HEK293T (cell line): ENCODE measurements at places on chromosomes 7 and 10.
A peak's percentile ranks its signal among the peaks of the same experiment; 100 is the strongest.

DNA sequence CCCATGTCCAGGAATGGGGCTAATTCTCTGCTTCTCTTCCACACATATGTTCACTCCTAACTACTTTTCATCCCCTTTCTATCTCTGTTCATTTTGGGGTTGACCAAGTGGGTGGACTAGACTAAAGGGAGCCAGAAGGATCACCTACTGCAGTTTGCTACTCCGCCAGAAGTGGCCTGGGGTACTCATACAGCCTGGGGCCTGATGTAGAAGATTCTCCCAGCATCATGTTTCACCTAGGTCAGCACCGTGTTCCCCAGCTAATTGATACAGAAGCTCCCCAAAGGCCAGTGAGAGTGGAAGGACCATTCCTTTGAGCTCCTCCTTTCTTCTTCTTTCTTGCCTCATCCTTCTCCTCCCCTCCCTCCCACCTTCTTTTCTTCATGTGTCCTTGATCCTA is 19.6 kb upstream of the IFRD1 start:
- no peak for DNase-seq

DNA sequence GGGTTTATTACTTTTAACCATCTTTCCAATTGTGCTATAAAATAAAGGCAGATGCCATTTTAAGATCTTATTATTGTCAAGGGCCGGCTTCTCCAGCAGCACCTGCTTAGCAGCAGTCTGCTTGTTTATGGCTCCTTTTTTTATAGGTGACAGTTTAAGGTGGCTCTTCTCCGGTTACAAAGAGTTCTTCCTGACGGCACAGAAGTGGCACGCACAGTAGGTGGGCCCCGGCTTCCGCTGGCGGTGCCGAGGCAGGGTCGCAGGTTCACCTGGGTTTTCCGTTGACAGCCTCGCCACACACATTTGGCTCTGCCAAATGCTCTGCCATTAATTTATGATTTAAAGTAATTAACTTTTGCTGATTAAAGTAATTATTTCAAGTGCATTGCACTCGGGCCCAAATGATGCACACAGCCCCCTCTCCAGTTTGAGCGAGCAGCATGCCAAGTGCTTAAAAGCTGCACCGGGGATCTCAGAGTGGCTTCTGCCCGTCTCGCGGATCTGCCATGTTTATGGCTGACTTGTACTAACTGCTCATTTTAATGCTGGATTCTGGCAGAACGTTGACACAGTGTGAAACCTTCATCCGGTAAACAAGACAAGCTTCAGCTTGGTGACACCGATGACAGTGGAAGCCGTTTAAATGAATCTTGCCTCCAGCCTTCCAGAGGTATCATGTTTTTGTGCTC is 355.1 kb upstream of the MKI67 start:
- DNase-seq = no peak

DNA sequence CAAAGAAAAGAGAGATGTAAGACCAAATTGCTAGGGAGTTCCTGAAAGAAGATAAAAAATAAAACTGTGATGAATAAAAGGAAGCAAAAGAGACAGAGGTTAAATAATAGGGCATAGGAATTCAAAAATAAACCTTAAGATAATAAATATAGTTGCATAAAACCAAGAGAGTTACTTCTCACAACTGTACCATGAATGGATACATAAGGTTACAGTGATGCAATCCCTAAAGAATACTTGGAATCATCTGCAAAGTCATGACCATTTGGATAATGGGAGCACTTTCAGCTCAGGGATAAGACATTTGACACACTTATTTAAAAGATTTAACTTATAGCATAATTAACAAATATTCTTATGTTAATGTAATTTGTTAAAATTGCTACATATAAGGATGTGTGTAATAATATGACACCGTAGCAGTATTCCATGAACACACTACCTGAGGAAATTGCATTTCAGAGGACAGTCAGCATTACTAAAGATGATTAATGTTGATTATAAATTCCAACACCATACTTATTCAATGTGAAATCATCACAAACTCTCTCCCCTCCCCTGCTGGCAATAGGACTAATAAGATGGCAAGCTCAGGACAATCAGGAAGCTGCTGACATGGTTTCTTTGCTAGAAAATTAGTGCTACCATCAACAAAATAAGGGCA is 202.1 kb upstream of the AKR1E2 start:
- DNase-seq = no peak

DNA sequence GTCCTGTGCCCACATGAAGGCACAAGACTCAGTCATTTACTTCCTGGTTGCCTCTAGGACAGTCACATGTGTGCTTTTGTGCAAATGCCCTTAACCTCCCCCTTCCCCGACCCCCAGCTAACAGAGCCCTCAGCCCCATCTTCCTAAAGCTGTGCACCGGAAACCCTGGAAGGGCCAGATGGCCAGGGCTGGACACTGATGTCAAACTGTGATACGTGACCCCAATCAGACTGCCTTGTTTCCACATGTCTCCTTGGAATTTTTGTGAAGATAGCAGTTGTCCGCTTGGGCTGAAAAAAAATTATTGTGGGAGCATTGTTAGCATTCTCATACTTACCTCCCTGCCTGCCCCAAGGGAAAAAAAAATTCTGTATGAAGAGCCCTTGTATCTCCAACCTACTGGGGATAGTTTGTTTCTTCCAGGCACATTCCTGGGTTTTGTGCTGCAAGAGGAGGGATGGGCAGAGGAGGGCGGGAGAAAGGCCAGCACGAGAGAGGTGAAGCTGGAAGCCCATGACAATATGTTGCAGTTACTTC is 17.0 kb upstream of the ADAM12 start:
- no peak for DNase-seq

DNA sequence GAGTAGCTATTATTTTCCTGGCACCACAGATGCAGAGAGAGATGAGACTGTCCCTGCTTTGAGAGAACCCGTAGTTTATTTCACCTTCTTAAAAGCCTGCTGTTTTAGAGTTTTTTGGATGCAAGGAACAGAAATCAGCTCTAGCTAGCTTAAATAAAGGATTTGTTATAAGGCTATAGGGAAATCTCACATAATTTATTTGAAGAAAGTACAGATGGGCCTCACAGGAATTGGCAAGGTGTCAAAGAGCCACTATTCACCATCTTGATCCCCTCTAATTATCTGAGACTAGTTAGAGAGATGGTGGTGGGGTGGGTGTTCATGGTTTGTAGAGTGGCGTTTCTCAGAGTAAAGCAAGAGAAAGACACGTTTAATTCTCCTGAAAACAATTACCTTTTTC is 7.3 kb downstream of the KMT2E start:
- DNase-seq = no peak

- DNase-seq = no peak
These were observed 56.6 kb upstream of the CPXM2 start for GRCh38 chr10:123948030-123948823.

- DNase-seq = peak; percentile 69
These were observed 77.8 kb downstream of the TCF7L2 start for GRCh38 chr10:113027574-113028455.

GRCh38 chr7:18538554-18539250 is 43.2 kb downstream of the HDAC9 start:
- no peak for DNase-seq

DNA sequence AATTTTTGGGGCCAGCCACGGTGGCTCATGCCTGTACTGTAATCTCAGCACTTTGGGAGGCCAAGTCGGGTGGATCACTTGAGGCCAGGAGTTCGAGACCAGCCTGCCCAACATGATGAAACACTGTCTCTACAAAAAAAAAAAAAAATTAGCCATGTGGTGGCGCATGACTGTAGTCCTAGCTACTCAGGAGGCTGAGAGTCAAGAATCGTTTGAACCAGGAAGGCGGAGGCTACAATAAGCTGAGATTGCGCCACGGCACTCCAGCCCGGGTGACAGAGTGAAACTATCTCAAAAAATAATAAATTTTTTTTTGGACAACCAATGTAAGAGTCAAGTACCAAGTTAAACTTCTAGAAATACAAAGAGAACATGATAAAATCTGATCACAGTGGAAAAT is 164.6 kb downstream of the AVL9 start:
- DNase-seq = no peak

GRCh38 chr7:21184942-21185652 is 242.8 kb upstream of the SP4 start:
- DNase-seq = no peak

DNA sequence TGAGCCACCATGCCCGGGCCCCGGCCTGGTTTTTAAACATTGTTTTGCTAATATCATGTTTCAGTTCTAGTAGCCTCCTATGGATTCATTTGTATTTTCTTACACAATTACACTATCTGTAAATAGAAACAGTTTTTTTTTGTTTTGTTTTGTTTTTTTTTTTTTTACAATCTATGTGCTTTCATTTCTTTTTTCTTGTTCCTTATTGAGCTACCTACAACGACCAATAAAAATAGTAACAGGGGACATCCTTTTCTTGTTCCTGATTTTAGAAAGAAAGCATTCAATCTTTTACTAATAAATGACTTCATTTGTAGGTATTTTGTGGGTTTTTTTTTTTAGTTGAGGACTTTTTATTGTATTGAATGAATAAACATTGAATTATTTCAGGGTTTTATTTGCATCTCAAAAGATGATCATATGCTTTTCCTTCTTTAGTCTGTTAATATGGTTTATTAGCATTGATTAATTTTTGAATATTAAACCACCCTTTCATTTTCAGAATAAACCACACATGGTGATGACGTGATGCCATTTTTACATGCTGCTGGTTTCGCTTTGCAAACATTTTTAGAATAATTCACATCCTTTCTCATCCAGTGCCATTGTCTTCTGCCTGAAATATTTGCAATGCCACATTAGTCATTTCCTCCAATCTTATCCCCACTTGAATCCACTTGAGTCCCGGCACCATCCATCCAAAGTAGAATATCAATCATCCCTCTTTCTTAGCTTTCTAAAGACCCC is 18.1 kb upstream of the AKR1E2 start:
- no peak for DNase-seq

DNA sequence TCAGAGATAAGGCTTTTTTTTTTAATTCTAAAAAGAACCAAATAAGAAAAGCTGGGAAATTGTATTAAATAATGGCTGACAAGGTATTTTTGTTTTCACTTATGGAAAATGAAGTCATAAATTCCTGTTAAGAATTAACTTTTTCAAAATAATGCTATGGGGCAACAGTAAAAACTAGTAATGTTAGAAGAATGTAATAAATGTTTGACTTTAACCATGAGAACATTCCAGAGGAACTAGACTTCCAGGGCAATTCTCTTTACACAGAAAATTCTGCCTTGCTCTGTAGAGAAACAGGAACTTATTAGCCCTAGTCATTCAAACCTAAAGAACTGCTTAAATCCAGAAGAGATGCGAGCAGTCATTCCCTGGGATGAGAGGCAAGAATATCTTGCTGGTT is 571.1 kb downstream of the IPMK start:
- DNase-seq = no peak

DNA sequence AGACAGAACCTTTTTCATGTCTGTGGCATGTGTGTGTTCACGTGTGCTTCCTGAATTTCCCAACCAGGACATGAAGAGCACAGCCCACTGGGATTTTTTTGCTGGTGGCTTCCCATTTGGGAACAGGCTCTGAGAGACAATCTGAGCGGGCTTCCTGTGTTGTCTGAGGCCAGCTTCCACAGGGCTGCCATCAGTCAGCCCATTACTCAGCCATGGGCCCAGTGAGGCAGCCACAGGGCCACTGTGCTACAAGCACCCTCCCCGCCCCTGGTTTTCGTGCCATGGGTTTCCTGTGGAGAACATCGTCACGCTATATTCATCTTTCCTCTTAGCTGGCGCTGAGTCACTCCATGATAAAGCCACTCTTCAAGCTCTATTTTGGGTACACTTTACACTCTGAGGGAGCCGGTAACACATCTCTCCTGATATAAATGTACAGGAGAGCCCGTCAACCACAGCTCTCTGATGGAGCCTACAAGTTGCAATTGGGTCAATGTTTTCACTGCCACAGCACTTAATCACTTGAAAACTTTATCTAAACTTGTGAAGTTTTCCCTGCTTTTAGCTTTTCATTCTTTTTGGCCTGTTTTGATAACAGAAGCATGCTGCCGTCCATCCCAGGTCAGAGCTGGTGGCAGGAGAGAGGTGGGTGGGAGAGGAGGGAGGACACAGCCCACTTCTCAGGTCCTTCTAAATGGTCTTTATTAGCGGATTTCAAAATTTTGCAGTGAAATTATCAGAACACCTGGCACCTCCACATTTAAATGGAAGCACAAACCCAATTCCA is 96.9 kb downstream of the HIPK2 start:
- DNase-seq = no peak

GRCh38 chr7:134364619-134365037 is 47.9 kb upstream of the SLC35B4 start:
- no peak for DNase-seq
